ENCODE measurements at places on chromosomes 5 and 9.

DNA sequence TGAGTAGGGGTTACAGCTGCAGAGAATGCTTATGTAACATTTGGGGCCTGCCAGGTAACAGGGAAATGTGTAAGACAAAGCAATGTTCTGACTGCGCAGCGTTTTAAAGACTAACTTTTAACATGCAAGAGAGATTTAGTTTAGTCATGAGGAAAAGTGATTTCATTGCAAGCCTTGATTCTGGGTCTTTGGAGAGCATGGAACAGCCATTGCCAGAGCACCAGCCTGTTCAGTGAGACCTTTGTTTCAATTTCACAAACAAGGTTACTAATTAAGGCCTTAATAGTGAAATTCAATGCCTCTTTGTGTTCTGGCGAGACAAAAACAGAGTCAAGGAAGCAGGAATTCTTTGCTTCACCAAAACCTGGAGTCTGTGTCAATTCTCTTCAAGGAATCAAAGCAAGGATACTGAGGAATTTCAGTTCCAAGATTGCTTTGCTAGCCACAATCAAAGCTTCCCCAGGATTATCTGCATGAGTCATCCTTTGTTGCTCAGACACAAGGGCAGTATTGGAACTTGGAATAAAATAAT lies 14.4 kb downstream of the CKMT2 start:
- peak; percentile 40 for DNase-seq

GRCh38 chr9:69143291-69143690 lies 30.8 kb upstream of the TJP2 start:
- DNase-seq = no peak

DNA sequence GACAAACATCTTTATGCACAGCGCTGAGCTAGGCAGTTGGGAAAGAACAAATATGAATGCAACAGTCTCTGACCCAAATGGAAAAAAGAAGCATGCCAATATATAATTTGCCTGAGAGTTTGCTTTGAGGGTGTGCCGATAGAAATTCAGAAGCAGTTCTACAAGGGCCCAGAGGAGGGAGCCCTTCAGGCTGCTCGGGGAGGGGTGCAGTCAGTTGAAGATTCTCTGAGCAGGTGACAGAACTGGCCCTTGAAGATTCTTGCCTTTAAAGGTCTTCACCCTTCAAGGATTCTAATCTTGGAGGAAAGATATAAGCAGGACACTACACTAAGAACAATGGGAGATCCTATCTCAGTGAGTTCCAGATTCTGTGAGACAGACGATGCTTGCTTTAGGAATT lies 3.7 kb upstream of the PAPPA start:
- peak; percentile 22 for DNase-seq

DNA sequence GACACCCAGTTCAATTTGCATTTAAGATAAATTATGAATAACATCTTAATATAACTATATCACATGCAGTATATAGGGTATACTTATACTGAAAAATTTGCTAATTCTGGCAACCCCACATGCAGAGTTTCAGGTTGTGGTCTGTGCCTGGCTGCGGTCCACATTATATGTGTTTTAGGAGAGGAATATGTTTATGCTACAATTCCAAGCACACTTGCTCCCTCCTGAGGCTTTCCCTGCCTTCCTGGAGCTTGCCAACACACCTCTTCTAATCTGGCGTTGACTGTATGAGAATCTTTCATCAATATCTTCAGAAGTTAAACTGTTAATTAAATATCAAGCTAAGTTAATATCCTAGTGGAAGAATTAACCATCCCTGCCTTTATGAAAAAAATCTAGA lies 45.2 kb downstream of the SEMA5A start:
- no peak for DNase-seq

- DNase-seq = no peak
Measured at GRCh38 chr9:114827641-114828302, 21.9 kb upstream of the TNFSF15 start.

DNA sequence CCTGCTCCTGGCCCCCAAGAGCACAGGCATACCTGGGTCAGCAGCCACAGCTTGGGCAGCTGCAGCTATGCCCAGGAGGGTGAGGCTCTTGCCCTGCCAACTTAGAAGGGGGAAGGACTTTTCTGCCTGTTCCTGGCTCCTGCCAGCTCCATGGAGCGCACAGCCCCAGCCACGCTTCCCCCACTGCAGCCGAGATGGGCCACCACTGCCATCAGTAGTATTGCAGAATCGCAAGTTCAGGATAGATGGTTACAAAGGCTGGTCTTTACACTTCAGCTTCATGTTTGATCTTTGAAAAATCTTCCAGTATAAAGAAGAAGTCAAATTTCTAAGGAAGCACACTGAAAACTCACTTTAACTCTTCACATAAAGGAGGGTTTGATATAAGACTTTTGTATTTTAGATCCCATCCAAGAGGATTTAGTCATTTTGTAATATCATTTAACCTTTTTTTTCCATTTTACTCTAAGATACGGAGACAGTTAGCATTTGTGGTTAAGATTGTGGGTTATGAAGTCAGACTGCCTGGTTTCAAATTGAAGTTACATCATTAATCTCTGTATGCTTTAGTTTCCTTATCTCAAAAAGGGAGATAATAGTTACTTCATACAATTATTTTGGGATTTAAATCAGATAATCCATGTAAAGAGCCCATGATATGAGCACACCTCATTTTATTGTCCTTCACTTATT lies 81.8 kb downstream of the NLN start:
- no peak for DNase-seq

Data from HCT116 (cell line).